ENCODE measurements at places on chromosomes 3 and 15.

DNA sequence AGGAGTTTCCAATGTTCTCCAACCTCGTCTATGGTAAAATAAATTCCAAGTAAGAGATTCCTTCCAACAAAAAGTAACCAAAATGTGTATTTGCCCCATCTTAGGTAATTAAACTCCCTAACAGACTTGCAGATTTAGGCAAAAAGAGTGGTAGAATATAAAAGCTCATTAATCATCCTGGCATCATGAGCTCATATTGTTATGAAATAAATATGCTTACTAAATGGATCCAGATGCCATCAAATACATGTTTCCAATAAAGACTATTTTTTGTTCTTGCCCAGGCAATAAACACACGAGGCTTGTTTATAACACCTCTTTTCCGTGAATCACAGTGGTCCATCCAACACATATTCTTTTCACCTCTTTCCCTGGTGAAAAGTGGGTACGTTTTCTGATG is 189.4 kb downstream of the THSD4 start:
- no peak for DNase-seq

- no peak for DNase-seq
These were observed 46.2 kb downstream of the TRIM69 start for GRCh38 chr15:44782516-44782915.

- no peak for DNase-seq
These were observed 4.2 kb downstream of the MFGE8 start for GRCh38 chr15:88908697-88909621.

DNA sequence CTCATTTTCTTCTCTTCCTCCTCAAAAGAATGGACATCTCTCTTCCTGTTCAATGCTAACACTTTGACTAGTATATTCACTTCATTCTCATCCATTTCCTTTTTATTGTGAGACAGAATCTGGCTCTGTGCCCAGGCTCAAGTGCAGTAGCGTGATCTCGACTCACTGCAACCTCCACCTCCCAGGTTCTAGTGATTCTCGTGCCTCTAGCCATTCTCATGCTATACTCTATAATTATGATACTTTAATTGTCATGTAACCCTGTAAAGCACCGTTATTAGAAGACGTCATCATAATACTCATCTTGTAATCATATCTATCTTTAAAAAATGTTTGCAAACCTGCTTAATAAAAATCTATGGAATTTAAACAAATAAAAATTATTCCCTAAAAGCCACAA is 107.0 kb downstream of the SHOX2 start:
- DNase-seq = no peak

DNA sequence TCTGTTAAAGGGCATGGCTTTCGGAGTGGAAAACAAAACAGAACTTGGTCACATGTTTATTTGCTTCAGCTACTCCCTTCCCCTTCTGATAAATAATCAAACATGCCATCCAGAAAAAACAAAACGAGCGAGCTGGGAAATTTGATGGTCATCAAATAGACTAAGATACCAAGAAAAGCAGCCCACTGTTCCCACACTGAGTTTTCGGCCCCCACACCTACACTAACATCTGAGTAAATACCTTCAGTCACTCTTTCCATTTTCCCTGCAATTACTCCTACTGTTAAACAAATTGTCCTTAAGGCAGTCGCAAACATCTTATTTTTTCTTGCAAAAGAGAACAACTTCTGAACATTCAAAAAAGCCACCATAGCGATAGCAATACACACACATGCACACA is 454.6 kb downstream of the FOXP1 start:
- no peak for DNase-seq

DNA sequence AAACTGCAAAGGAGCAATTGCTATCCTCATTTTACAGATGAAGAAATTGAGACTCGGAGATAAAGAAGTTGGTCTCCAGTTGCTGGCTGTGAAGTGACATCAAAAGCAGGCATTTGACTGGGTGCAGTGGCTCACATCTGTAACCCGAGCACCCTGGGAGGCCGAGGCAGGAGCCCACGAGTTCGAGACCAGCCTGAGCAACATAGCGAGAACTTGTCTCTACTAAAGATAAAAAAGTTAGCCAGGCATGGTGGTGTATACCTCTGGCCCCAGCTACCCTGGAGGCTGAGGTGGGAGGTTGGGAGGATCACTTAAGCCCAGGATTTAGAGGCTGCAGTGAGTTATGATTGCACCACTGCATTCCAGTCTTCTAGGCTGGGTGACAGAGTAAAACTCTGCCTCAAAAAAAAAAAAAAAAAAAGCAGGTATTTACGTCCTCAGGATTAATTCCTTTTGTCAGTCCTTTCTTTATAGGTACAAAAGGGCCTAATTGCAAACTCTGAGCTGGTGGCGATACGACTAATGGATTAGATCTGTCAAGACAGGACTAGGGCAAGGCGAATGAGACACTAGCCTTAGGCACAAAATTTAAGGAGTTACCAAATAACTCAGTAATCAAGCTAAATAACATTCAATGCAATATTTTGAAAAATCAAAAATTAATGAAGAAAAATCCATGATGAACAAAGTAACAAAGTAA is 5.9 kb upstream of the DNASE1L3 start:
- DNase-seq = no peak

DNA sequence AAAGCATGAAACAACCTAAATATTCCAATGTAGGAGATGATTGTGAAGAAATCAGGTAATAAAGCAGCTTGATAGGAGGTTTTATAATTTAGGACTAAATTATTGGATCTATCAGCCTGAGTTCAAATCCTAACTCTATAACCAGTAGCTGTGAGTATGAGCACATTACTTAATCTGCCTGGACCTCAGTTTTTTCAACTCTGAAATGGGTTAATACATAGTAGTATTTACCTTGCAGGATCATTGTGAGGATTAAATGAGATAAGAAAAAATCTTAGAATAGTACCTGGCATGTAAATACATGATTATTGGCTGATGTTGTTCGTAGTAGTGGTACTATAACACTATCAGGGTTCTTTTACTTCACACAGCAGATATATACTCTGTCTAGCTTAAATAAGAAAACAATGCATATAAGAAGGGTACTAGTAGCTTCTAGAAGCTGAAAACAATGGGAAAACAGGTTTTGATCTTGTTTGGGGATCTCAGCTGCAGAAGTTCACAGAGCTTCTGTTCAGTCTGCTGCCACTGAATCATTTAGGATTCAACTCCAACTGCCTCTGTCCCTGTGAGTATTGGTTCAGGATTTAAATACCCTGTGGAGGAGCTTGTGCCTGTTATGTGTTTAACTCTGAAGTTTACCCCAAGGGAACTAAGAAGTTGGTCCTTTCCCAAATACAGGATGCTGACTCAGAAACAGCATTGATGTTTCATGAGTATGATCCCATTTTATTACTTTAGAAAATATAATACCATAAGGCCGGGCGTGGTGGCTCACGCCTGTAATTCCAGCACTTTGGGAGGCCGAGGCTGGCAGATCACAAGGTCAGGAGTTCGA is 34.2 kb downstream of the KAT2B start:
- no peak for DNase-seq

- no peak for DNase-seq
These were observed 135.2 kb downstream of the MECOM start for GRCh38 chr3:169528289-169528688.

DNA sequence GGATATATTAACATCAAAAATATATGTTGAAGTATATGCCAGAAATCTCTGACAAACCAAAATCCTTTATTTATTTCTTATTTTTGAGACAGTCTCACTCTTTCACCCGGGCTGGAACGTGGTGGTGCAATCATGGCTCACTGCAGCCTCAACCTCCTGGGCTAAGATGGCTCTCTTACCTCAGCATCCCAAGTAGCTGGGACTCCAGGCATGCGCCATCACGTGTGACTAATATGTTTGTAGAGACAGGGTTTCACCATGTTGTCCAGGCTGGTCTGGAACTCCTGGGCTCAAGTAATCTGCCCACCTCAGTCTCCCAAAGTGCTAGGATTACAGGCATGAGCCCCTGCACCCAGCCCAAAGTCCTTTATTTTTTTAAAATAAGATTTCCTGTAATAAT is 11.9 kb downstream of the FAIM start:
- no peak for DNase-seq

- no peak for DNase-seq
These were observed 128.0 kb downstream of the LRIG1 start for GRCh38 chr3:66372681-66373350.

GRCh38 chr3:104176706-104177105 is 1190.0 kb upstream of the ALCAM start:
- no peak for DNase-seq

- no peak for DNase-seq
These were observed 34.8 kb downstream of the IL12A start for GRCh38 chr3:160023476-160023875.

DNA sequence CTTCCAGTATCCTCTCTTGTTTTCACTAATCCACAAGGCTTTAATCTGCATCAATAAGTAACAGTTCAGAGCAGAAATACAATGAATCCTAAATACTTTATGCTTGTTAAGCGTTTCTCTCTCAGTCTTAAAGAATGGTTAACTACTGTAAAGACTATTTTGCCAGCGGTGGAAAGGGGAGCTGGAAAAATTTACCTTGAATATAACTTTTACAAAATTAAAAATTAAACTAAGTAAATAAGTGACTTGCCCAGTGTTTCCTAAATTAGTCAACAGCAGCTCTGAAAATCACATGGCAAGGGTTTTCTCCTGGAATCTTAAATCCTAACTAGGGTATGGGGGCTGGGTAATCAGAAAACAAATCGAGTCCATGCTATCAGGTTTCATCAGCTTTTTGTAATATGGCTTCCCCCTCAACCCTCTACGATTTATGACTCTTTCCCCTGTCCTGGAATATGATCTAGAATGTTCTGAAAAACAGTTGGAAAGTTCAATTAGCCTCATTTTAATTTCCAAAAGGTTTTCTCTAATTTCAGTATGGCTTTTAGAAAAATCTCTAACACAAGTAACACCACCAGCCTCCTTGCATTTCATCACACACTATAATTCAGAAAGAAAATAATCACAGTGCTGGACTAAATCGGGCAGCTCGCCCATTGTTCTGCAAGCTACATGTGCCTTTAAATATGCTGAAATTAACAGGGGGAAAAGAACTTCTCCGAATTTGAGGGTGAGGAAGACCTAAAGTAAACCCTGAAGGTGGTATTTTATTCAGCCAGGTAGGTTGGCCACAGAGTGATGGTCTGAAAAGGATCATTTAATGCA is 133.5 kb downstream of the ADAMTS9 start:
- no peak for DNase-seq

DNA sequence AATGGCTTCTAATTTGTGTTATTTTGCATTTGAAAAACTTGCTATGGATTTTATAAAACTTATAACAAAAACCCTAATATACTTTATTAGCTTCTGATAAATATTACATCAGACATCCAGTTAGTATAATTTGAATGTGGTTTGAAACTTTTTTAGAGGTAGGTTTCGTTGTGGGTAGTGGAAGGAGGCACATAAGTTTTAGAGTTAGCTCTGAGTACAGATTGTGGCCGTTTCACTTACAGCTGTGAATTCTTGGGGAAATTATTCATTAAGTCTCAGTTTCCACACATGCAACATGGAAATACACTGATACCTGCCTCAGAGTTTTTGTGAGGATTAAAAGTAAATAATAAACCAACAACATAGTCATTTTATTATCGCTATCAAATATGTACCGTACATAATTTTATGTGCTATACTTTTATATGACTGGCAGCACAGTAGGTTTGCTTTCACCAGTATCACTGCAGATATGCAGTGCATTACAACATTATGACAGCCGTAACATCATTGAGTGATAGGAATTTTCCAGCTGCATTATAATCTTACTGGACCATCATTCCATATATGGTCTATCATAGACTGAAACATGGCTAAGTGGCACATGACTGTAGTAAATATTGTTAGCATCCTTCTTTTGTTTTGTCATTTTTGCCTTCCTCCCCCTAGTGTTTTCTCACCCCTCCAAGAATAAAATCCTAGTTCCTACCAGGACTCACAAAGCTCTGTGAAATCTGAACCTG is 175.6 kb downstream of the AKAP13 start:
- DNase-seq = no peak

DNA sequence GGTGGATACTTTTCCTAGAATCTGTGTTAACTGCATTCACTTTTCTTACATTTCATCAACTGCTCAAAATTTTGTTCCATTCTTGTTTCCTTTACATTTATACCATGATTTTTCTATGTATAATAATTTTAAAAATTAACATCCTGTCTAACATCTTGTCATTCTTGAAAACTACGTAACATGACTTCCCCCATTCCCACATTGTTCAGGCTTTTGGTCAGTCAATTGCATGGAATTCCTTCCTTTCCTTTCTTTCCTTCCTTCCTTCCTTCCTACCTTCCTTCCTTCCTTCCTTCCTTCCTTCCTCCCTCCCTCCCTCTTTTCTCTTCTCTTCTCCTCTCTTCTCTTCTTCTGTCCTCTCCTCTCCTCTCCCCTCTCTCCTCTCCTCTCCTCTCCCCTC is 220.7 kb upstream of the TP63 start:
- no peak for DNase-seq

DNA sequence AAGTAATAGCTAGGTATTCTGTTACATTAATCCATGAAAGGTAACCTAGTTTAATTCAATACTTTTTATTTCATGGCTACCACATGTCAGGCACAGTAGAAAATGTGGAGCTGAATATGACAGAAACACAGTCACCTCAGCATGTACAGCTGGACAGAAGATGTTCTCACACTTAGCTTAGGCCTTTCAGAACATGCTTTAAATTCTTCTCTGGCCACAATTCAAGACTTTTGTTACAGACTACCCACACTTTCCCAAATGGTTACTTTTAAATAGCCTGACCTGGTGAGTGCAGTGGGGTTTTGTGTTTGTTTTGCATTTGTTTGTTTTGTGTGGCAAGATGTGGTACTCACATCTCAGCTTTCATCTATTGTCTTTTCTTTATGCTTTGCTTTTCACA is 1079.5 kb downstream of the IGSF11 start:
- no peak for DNase-seq

DNA sequence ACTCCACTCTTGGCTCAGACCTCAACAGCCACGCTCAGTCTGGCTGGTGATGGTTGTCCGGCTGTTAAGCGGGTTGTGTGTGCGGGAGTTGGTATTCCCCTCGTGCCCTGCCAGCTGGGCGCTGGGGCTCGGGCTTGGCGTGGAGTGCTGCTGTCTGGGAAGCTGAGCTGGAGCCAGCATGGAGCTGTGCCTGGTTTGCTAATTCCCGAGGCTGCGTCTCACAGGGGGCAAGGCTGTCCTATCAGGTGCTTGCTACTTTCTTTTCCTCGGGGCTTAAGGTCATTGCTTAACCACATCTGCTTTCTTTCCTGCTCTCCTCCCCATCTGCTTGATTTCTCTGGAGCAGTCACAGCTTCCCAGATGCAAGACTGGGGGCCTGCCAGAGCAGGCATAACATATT is 29.9 kb downstream of the PDIA5 start:
- peak; percentile 73 for DNase-seq

- no peak for DNase-seq
These were observed 49.7 kb downstream of the GNB4 start for GRCh38 chr3:179401561-179401960.

- no peak for DNase-seq
These were observed 26.3 kb downstream of the FSTL1 start for GRCh38 chr3:120424506-120424905.

DNA sequence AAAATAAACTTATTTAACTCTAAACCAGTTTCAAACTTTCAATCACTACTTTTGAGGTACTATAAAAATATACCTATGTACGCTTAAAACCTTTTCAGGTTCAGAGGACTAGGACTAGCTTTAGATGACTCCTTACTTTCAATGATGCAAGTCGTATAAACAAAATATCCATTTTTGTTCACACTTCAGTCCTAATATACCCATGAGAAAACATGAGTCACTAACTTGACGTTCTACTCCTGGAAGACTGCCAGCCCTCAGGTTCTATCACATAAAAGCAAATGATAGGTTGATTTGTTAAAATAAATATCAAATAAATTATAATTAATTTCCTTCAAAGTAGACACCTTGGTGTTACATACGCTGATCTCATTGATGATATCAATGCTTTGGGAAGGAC is 10.6 kb upstream of the P3H2 start:
- no peak for DNase-seq
